ENCODE measurements at places on chromosomes 3 and 15.

GRCh38 chr3:146823622-146824021 is 218.5 kb upstream of the PLSCR5 start:
- no peak for DNase-seq

DNA sequence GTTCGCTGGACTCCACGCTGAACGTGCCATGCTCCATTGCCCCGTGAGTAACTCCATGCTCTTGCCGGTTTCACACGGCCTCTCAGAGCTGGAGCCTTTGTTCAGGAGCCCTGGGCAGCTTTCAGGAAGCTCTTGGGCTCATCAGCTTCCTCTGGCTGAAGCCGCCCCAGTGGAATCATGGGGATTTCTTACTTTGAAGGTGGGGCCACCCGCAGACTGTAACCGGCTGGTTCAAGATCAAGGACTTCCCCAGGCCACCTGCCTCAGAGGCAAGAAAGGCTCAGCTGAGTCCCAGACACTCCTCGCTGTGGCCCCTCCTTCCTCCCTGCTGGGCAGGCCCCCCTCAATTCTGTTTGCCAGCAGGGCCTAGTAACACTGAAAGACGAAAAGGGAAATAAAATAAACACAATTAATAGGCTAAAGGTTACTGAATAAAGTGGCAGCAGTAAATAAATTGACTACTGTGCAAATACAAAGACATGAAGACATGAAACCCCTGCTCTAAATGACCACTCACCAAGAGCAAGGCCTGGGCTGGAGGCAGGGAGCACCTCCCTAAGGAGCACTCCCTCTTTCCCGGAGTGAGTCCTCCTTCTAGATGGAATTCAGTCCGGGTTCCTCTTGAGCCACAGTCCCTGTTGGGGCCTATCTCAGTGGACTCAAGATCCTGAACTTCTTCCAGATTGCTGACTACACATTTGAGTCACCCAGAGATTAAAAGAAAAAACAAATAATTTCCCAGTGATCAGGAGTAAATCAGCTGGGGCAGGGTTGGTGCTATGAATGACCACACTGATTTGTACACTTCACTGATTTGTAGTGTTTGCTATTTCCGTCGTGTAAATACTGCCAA is 51.0 kb downstream of the ZDHHC19 start:
- DNase-seq = no peak

DNA sequence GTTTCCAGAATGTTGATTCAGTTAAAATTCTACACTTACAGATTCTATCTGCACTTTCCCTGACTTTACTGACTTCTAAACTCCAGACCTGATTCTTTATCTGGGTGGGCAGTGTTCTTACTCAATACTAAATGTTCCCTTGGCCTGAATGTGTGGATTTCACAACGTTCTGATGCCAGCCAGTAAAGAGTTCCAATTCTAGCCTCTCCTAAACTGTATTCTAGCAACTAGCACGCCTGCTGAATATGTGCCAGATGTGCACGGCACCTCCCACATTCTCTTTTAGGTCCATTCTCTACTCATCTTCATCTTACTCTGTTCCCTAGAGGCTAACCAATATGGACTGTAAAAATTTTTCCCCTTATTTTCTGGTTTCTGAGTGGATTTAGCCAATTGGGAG is 479.5 kb upstream of the AGTR1 start:
- no peak for DNase-seq

GRCh38 chr15:66132251-66132816 is 121.2 kb downstream of the MEGF11 start:
- no peak for DNase-seq

DNA sequence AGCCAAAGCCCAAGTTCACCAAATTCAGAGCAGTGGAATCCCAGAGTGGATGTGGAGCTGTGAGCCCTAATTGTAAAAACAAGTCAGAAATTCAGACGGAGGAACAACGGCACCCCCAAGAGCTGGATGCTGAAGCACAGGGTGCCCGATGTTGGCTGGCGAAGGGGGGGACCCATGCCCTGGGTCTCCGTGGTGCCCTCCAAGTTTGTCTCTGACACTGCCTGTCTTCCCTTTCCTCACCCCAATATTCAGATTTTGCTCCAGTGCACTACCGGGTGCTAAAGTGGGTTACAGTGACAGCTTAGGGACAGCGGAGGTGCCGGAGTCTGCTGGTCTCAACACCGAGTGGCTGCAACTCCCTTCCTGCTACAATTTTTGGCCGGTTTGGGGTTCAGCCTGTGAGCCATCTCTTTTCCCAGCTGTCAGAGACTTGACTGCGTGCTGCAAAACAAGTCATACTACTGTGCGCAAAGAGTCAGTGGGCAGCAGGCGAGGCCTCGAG is 6.6 kb downstream of the GRIP2 start:
- no peak for DNase-seq

- no peak for DNase-seq
Observed at GRCh38 chr15:65343374-65343981, 34.3 kb downstream of the IGDCC3 start.

- no peak for DNase-seq
Observed at GRCh38 chr3:148131990-148132638, 565.6 kb upstream of the AGTR1 start.

- DNase-seq = no peak
Observed at GRCh38 chr3:107085261-107085660, 292.0 kb upstream of the CCDC54 start.

- no peak for DNase-seq
Observed at GRCh38 chr3:197355713-197356112, 57.3 kb upstream of the DLG1 start.

DNA sequence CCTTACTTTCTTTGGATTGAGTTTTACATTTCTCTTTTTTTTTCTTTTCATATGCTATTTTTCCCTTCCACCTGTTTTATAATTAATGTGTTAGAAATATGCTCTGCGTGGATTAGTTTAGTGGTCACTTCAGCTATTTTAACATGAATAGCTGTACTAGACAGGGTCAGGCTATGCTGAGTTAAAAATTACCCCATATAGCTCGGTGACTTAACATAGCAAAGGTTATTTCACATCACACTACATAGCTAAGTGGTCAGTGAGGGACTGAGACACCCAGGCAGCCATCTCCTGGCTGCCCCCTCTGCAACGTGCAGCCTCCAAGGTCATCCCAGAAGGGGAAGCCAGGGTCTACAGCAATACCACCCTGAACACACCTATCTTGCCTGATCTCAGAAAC is 46.9 kb upstream of the KIF23 start:
- DNase-seq = no peak

DNA sequence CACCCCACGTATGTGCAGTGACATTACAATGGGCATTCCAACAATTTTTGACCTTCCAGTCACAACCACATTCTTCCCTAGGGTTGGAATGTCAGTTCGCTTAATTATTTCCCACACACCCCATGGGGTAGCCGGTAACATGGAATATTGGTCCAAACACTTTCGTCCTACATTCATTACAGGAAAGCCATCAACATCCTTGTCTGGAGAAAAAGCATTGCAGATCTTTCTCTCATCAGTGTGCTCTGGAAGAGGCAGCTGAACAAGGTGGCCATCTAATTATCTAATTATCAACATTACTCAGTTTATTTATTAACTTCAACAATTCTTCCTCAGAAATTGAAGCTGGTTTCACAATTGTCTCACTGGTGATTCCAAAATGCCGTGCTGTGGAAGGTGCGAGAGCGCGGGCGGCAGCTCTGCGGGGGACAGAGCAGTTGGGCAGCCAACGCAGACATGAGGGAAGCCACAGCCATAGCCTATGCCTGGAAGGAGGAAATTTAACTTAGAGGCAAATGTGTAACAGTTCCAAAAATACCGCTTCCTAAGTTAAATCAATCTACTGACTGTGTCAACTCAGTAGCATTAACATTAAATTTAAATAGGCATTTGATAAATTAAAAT is 1158.9 kb upstream of the EPHA6 start:
- no peak for DNase-seq

DNA sequence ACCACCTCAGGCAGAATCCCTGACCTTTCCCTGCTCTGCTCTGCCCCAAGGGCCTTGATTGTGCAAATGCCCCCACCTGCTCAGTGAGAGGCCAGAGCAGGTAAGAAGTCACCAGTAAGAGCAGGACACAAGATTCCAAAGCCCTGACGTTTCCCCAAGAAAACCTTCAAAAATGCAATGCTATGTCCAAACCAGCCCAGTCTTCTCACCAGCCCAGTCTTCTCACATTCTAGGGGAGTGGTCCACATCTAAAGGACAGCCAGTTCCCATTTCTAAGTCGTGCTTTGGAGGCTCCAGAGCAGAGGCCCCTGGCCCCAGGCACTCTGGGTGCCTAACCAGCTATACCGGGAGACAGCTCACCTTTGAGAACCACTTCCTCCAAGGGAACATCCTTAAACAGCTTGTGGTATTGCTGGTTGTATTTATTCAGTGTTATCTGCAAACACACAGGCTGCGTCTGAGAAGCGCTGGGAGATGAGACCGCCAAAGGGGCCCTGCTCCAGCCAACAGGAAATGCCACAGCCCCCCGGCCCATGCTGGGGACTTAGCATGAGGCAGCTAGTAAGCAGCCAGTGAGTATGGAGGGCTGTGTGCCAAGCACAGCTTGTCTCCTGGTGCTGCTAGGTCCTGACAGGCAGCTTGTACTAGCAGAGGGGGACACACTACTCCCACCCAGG is 29.3 kb downstream of the GRAMD2A start:
- no peak for DNase-seq

- no peak for DNase-seq
Observed at GRCh38 chr3:158802409-158803268, 785 bp downstream of the MFSD1 start.

GRCh38 chr3:169383770-169384169 is 279.7 kb downstream of the MECOM start:
- DNase-seq = no peak

DNA sequence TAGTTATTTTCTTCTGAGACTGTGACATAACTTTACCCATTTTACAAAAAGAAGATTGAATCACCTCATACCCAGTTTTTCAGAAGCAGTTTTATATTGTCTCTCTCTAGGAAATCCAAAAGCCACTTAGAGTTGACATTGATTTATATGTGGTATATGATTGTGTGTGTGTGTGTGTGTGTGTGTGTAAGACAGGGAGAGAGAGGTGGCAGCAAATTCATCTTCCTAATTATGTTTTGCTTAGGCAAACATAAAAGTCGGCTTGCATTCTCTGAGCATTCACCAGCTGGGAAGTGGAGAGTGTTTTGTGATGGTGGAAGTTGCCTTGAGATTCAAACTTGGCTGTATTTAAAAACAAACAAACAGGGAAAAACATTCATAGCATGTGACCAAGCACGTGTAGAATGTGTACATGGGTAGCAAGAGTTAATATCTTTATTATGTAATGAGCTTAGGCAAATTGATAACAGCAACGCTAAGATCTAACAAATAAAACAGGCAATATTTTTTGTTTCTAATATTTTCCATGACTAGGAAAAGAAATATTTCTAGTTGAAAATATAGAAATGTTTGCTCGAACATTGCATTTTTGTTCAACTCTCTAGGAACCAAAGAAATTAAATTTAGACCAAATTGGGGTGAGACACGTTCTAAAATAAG is 64.4 kb upstream of the IGF1R start:
- no peak for DNase-seq

- no peak for DNase-seq
Observed at GRCh38 chr3:120552184-120553172, 43.7 kb upstream of the NDUFB4 start.

- DNase-seq = no peak
Observed at GRCh38 chr3:8553405-8553804, 51.8 kb downstream of the LMCD1 start.

- DNase-seq = no peak
Observed at GRCh38 chr3:124034016-124034843, 42.3 kb upstream of the ROPN1 start.

DNA sequence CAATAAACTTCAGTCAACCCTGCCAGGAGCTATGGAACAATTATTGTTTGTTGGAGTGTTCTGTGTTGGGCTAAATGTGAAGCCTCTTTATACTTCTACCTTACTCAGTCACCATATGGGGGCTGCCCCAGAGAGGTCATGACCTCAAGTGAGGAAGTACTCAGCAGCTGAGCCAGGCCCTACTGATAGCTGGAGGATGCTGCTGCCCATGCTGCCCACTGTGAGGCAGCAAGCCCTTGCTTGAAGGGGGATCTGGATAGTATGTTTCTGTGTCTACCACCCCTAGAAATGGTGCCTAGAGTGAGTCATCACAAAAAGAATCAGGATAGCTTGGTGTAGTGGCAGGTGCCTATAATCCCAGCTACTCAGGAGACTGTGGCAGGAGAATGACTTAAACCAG is 4.5 kb upstream of the RPL24 start:
- no peak for DNase-seq

DNA sequence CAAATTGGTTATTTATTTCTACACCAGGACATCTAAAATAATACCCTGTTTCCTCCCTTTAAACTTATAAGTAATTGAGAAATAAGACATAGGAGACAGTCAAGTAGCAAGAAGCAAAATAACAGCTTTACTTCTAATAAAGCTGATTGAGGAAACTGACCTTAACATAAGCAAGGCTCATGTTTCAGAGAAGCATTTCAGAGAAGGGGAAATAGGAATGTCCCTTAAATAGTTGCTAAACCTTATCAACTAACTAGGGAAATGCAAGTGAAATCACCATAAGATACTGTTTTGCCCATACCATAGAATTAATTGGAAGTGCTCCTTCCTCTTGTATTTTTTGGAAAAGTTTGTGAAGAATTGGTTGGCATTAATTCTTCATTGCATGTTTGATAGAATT is 84.9 kb downstream of the B3GALNT1 start:
- no peak for DNase-seq

DNA sequence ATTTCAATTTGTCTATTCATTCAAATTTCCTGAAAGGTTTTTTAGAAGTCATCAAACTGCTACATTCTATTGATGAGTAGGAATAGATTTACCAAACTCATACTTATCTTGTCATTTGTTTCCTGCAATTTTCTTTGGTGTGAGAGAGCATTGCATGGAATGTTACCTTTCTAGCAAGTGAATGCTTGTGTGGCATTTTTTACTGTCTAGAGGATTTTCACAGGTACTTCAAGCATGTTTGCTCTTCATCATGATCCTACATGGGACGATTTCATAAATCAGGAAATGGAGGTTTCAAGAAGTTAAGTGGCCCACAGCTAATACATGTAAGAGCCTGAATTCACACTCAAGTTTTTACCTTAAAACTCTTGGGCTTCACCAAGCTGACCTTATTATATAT is 26.1 kb downstream of the TGFBR2 start:
- DNase-seq = no peak

DNA sequence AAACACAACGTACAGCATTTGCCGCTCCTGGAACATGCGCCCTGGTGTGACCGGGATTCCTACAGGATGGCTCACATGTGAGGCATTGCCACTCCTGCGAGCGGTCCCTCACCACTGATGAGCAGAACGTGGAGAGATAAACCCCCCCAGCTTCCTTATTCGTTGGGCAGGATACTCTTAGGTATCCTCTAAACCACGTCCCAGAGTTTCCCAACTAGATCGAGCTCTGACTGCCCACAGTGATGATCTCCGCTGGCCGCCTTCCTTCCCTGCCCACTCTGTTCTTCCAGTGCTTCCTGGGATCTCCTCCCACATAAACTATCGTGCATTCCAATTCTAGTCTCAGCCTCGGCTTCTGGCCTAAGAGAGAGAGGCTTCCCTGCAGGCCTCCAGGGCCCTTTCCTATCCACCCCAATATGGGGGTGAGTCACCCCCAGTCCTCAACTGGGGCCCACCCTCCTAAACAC is 91.8 kb downstream of the TOP2B start:
- DNase-seq = no peak
